ENCODE measurements at places on chromosomes 2 and 18.

GRCh38 chr2:28869494-28870145 lies 489 bp downstream of the TRMT61B start:
- no peak for DNase-seq

DNA sequence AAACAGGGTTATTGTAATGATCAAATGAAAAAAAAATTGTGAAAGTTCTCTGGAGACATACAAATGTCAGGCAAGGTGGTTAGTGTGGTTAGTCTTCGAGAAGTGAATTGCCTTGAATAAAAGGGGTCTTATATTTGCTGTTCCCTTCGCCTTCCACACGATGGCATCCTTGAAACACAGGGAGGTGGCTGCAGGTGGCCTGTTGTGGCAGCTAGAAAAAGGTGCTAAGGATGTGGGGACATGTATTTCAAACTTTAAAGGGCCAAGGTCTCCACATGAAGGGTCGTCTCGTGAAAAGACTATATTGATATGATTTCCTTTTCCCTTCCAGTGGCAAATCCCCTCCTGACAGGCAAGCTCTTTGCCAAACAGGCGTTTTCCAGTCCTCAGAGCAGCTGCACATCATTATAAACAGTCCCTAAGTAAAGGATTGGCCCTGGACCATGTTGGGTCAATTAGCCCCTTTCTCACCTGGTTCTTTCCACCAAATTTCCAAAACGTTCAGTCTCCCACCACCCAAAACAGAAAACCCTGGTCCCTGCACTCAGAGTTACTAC lies 68.5 kb downstream of the COPS8 start:
- peak; percentile 73 for DNase-seq

GRCh38 chr2:160209516-160209856 lies 9.4 kb upstream of the ITGB6 start:
- no peak for DNase-seq

GRCh38 chr2:156590085-156590739 lies 154.0 kb downstream of the GPD2 start:
- DNase-seq, result no peak

GRCh38 chr2:160703648-160704585 lies 210.3 kb upstream of the RBMS1 start:
- peak; percentile 17 for DNase-seq

DNA sequence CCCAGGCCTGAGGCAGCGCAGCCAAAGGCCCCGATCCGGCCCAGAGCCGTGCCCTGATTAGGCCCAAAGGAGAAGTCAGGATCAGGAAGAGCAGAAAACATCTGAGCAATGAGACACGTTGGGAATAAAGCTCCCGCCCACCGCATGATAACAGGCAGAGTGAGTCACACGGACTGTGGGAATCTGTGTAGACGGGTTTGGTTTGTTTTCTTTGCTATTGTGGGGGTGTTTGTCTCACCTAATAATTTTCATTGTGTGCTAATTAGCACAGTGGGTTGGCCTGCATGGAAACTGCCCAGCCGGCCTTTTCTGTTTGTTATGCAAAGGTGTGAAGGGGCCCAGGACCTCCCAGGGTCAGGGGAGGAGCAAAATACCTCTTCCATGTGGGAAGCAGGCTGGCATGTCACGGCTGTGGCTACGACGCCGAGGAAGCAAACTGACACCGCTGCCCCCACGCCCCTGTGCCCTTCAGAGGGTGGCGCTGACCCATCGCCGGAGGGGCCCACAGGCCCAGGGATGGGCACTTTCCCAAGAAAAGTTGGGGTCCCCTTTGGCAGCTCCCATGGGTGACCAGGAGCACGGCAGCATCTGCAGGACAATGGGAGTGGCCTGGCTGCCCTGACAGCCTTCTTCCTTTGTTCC lies 68.4 kb upstream of the CTDP1 start:
- DNase-seq, result no peak

DNA sequence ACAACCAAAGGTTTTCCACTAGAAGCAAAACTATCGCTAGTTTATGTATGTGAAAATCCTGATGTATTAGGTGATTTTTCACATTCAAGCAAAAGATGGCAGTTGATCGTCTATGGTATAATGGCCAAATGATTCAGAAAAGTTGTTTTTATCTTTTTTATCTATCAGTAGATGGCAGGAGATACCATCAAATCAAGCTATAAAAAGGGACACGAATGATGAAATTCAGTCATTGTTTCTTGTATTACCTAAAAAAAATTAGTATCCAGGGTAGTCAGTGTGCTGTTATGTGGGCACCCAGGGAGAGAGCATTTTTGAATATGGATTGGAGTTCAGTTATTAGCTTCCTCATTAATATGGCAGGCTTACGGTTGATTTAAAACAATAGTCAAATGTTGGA lies 22.9 kb upstream of the CAVIN2 start:
- no peak for DNase-seq
